Dorsolateral prefrontal cortex (tissue), 122 donors: ENCODE measurements at places on chromosomes 5 and 9.

GRCh38 chr9:127549751-127550150, 62.3 kb upstream of the STXBP1 start:
- DNase-seq = no peak

- no peak for DNase-seq
Measured at GRCh38 chr5:31656806-31657205, 17.9 kb downstream of the PDZD2 start.

DNA sequence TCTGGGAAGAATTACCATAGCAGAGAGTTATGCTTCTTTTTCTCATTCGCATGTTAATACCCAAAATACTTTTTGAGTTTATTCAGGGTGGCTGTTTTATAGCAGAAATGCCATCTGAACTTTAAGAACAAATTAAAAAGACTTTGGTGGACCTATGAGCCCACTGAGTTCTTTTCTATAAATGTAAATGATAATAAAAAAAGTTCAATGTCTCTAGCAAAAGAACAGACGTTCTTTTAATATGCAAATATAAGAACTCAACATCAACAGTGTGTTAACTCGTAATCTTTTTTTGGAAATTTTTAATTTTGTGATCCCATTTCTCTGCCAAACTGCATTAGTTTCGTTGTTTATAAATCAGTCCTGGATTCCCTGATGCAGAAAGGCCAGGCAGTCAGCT, 1283.0 kb upstream of the NUDT12 start:
- no peak for DNase-seq

GRCh38 chr5:180370861-180371641, 17.9 kb upstream of the GFPT2 start:
- DNase-seq = peak; percentile 46

DNA sequence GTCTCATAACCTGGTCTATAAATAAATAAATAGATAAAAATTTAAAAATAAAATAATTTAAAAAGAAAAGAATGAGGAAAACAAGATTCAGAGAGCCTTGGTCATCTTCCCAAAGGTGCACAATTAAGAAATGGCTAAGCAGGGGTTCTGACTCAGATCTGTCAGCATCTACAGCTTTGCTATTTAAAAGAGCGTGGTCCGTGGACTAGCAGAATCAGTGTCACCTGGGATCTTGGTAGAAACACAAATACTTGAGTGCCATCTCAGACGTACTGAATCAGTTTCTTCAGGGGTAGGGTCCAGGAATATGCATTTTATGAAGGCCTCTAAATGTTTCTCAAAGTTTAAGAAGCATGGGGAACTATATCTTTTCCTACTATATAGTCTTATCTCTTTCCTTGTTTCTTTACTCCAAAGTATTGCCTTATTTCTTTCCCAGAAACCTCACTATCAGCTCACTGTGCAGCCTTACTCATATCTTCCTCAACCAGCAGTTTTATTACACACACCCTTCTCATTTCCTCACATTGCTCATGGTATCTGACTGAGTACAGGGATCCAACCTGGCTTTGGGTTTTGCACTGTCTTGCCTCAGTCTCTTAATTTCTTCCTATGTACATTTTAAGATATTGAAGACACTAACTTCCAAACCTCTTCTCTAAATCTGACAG, 58.6 kb downstream of the TMC1 start:
- no peak for DNase-seq

DNA sequence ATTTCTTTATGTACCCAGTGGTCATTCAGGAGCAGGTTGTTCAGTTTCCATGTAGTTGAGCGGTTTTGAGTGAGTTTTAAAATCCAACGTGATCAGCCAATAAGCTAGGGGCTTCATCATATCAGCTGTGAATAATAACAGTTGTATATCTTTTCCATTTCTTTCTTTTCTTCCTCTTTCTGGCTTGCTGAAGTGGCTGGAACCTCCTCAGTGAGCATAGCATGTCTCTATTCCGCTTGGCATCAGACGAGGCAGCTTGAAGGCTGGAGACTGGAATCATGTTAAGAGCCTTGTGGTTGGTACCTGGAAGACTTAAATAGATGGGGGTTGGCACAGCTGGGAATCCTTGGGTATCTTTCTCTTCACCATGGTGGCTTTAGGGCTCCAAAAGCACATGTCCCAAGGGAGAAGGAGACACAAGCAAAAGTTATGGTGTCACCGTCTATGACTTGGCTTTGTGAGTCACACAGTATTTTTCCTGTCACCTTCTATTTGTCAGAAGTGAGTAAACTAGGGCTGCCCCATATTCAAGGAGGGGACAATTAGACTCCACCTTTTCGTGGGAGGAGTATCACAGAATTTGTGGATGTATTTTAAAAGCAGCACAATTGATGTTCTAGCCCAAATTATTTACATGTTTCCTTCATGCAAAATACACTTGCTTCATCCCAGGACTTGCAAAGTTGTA, 38.0 kb upstream of the RETREG1 start:
- DNase-seq = no peak

- no peak for DNase-seq
Measured at GRCh38 chr5:151912360-151912759, 12.3 kb downstream of the GLRA1 start.

DNA sequence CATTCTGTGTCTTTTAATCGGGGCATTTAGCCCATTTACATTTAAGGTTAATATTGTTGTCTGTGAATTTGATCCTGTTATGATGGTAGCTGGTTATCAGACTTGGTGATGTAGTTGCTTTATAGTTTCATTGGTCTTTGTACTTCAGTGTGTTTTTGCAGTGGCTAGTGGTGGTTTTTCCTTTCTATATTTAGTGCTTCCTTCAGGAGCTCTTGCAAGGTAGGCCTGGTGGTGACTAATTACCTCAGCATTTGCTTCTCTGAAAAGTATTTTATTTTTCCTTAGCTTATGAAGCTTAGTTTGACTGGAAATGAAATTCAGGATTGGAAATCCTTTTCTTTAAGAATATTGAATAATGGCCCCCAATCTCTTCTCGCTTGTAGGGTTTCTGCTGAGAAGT, 156.9 kb downstream of the CNTLN start:
- no peak for DNase-seq

DNA sequence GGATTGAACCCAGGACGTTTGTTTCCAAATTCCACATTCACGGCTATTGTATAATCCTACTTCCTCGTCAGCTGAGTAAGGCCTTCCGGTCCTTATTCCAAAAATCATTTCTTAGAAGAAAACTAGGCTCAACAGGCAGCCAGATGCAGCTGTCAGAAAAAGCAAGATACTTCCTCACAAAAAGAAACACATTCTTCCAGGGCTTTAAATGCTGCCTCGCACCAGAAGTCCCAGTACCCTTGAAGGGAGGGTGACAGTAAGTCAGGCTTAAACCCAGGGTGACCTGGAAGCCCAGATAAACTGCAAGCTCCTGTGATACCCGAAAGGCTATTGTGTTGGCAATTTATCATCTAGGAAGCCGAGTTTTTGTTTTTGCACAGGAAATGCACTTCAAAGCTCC, 414.0 kb downstream of the NFIB start:
- DNase-seq = no peak

- DNase-seq = no peak
Measured at GRCh38 chr5:31577438-31577837, 45.3 kb downstream of the C5orf22 start.
